ENCODE measurements at places on chromosomes 5 and 9.

- DNase-seq: no peak
Measured at GRCh38 chr5:151618907-151619306, 27.8 kb upstream of the FAT2 start.

DNA sequence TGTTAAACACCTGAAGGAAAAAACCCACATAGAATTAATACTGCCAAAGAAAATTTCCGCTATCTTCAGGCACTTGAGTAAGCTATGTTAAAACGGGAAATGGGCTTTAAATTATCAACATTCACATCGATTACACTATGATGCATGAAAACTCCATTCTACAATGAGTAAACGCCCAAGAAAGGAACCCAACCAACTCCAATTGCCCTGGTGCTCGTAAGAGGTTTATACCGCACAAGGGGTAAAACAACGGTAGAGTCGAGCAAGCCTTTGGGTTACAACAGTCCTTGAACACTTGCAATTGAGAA lies 1.0 kb downstream of the AGTPBP1 start:
- DNase-seq: no peak

DNA sequence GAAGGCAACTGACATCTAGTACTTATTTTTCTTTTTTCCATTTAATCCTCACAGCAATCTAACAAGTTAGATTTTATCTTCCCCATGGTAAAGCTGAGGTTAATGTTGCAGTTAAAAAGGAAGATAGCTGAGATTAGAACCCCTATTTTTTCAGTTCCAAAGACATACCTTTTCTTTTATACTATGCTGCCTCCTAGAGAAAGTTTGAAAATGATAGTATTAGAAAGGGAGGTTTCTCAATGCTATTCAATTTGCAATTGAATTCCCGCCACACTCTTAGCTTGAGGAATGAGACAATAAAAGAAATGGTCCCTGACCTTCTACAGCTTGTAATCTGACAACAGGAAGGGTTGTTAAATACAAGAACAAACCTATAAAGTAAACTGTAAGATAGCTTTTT lies 195.9 kb upstream of the TRIM32 start:
- peak; percentile 7 for DNase-seq

GRCh38 chr5:67021521-67021920 lies 175.1 kb downstream of the CD180 start:
- no peak for DNase-seq

GRCh38 chr9:88435336-88435735 lies 47.1 kb downstream of the SPIN1 start:
- no peak for DNase-seq

GRCh38 chr5:175765858-175766257 lies 105.5 kb upstream of the CPLX2 start:
- DNase-seq: no peak

DNA sequence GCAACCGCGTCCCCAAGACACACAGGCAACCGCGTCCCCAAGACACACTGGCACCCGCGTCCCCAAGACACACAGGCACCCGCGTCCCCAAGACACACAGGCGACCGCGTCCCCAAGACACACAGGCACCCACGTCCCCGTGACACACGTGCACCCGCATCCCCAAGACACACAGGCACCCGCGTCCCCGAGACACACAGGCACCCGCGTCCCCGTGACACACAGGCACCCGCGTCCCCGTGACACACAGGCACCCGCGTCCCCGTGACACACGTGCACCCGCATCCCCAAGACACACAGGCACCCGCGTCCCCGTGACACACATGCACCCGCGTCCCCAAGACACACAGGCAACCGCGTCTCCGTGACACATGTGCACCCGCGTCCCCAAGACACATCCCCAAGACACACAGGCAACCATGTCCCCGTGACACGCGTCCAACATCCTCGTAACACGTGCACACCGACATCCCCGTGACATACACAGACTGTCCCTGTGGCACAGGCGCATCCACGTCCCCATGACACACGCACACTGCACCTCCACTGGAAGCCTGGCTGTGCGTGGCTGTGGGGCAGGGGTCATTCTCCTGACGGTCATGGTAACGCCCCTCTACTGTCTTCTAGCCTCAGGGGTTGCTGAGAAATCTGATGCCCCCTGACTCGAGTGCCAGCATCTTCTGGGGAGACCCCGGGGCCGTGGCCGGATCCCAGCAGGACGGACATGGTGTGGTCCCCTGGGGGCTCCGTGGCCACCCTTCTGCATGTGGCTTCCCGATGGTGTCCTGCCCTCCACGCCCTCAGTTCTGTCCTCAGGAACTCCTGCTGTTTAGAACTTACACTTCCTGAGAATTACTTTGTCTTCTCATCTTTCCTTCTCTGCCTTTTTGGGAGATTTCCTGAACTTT lies 24.1 kb downstream of the EXD3 start:
- no peak for DNase-seq

- no peak for DNase-seq
Measured at GRCh38 chr9:133493845-133494540, 15.1 kb upstream of the SLC2A6 start.

GRCh38 chr5:117681431-117682254 lies 1107.0 kb upstream of the SEMA6A start:
- DNase-seq: peak; percentile 23

DNA sequence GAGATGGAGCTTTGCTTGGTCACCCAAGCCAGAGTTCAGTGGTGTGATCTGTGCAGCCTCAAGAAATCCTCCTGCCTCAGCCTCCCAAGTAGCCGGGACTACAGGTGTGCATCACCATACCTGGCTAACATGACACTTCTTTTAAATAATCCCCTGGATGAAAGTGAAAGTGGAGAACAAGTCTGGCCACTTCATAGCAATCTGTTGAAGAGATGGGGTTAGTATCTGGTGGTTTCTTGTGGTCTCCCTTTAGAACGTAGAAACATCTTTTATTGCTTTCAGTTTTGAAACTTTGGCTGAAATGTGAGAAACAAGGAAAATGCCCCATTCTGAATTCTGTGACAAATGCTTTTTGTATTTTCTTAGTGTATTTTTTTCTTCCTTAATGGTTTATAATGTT lies 452.5 kb upstream of the RIOK2 start:
- no peak for DNase-seq

DNA sequence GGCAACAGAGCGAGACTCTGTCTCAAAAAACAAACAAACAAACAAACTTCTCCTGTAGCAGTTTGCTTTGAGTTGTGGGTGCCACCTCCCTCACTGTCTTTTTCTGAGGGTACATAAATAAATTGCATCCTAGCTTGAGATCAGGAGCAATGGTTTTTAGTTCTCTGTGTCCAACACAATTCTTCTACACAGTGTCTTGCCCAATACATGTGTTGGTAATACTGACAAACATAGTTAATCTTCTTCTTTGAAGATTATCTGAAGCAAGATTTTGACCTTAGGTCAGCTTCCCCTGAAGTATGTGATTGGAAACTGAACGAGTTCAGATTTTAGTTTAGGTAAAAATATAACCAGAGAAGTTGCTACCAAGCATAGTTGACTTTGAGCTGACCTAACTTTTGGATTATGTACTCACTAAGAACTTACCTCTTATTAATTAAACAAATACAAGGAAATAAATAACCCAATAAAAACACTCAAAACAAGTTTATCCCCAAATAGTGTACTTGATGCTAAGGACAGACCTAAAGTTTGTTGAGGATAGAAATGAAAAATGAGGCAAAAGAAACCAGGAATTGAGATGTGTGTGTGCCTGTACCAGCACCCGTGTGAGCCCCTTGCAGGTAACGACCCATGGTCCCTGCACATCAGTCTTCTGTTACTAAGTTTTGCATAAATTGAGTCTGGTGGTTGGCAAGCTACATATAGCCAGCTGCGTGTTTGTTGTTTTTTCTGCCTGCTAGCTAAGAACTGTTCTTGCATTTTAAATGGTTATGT lies 16.2 kb downstream of the TJP2 start:
- no peak for DNase-seq

- DNase-seq: peak; percentile 74
Measured at GRCh38 chr9:16429671-16430070, 440.8 kb downstream of the BNC2 start.

DNA sequence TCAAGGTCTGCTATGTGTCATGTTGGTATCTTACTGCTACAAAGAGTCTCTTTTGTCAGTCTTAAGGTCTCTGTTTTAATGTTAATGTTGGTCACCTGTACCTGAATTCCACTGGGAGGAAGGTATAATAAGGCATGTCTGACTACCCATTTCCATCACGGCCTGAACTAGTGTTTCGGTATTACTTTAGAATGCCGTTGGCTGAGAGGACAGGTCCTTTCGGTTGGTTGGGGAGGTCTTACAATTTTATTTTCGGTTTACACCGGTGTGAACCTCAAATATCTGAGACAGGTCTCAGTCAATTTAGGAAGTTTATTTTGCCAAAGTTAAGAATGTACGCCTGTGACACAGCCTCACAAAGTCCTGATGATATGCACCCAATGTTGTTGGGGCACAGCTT lies 154.9 kb upstream of the ABCA1 start:
- no peak for DNase-seq

GRCh38 chr5:143234162-143234842 lies 169.2 kb downstream of the NR3C1 start:
- DNase-seq: no peak

DNA sequence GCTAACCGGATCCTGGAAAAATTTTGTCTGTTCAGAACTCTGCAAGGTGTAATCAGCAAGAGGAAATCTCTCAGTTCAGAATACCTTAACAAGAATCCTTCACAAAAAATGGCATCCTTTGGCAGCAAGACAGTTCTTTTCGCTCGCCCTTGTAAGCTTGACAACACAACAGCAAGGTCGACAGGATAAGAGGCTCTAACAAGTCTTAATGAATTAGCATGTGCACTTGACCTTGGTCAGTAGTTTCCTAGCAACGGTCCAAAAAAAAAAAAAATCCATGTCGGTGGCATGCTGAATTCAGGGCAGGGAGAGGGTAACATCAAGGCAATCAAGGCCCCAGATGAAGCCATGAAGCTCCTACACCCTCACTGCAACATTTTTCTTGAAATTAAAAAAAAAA lies 172.8 kb downstream of the APBA1 start:
- peak; percentile 86 for DNase-seq

DNA sequence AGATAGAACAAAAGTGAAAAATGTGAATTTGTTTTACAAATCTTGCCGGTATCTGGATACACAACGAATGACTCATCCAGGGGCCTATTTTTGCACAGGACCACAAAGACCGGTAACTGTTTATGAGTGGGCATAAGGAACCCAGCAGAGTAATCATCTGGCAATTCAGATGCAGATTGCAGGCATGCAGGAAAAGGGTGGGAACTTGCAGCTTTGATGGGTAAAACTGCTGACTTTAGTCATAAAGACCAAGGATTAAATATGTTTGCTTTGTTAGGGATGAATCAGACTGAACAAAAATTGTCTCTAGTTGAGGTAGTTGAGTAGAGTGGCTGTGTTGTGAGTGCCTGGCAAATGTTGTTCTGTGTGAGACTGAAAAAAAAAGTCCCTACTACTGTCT lies 309.6 kb upstream of the CCNH start:
- DNase-seq: no peak

- peak; percentile 45 for DNase-seq
Measured at GRCh38 chr5:137206030-137206715, 293.0 kb downstream of the SPOCK1 start.

DNA sequence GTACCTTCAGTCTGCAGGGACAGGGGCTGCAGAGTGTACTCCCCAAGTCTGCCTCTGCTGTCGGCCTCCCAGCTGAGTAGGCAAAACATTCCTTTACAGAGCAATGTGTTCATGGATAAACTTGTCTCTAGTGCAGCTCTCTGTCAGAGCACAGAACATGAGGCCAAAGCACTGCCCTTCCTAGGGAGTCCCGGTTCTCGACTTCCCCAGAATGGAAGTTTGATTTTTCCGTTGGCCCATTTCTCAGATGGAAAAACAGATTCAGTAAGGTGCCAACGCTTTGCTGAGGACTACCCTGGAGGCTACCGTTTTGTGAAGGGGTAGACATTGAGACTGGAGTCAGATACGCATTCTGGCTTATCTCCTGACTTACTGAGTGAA lies 422 bp upstream of the TRIM32 start:
- DNase-seq: no peak
